Amniotic epithelial cell (primary cell): ENCODE measurements at places on chromosomes 7 and 10.

- DNase-seq = no peak
Measured at GRCh38 chr10:37865264-37865663, 7.9 kb upstream of the ZNF248 start.

- DNase-seq = no peak
Measured at GRCh38 chr7:39509436-39509835, 56.8 kb upstream of the YAE1 start.

DNA sequence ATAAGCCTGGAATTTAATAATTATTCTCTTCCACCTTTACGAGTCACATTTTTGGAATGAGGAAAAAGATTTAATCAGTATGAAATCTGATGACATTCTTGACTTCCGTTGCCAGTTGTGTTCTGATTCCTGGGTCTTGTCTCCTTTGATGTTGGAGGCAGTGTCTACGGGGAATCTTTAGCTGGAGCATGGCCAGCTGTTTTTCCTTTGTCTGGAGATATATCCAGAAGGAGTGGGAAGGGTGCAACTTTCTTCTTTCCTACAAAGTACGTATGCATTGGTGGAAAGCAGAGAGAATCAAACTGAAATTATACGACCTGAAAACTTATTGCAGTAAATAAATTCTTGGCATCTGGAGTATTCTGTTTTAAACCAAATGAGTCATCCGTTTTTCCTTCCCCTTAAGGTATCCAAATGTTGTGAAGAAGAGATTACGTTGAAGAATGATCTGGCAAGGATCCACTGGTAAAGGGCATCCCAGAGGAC, 6.9 kb upstream of the GNG11 start:
- peak; percentile 84 for DNase-seq

DNA sequence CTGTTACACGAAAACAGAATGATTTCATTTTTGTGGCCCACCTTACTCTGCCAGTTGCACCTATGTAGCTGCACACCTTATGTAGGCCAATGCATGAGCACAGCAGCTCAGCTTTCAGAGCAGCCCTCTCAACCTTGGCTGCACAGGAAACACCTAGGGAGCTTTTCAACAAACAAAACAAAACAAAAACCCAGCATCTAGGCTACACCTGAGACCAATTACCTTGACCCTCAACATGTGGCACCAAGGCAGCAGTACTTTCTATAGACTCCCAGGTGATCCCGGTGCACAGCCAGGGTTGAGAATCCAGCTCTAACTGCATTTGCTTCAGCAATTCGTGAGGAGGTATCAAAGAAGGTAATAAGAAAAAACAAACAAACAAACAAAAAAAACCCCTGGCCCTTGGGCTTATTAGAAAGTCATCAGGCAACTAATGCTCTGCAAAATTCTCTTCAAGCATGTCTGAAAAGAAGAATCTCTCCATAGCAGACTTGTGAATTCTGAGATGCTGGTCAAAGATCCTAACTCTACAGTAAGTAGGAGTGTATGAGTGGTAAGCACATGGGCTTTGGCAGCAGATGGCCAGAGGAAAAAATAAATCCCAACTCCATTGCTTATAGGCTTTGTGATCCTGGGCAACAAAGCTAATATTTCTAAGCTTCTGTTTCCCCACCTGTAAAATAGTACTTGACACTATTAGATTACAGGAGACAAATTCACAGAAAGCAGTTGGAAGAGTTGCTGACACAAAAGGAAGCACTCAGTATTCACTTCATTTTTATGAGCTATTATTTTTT, 113.4 kb upstream of the NOBOX start:
- DNase-seq = no peak

DNA sequence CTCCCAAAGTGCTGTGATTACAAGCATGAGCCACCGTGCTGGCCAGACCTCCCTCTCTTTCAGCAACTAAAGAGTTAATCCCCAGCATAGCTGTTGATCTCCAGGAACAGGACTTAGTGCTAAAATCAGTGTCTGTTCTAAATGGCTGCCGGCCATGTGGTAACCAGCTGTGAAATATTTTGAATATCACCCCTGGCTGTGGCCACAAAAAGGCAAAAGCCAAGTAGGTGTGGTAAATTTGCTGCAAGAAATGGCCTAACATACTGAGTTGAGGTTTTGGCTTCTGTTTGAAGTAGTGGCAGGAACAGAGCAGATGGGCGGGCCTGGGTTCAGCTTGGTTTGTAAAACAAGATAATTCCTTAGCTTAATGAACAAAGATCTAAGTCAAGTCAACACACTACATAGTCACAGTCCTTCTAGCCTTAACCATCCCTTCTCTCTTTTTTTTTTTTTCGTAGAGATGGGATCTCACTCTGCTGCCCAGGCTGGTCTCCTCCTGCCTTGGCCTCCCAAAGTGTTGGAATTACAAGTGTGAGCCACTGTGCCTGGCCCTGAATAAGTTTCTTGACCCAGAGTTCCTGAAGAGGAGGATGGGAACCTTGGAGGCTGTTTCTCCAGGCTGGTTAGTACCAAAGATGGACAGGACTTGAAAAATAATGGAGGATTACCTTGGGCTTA, 22.7 kb upstream of the AGFG2 start:
- DNase-seq = peak; percentile 95

DNA sequence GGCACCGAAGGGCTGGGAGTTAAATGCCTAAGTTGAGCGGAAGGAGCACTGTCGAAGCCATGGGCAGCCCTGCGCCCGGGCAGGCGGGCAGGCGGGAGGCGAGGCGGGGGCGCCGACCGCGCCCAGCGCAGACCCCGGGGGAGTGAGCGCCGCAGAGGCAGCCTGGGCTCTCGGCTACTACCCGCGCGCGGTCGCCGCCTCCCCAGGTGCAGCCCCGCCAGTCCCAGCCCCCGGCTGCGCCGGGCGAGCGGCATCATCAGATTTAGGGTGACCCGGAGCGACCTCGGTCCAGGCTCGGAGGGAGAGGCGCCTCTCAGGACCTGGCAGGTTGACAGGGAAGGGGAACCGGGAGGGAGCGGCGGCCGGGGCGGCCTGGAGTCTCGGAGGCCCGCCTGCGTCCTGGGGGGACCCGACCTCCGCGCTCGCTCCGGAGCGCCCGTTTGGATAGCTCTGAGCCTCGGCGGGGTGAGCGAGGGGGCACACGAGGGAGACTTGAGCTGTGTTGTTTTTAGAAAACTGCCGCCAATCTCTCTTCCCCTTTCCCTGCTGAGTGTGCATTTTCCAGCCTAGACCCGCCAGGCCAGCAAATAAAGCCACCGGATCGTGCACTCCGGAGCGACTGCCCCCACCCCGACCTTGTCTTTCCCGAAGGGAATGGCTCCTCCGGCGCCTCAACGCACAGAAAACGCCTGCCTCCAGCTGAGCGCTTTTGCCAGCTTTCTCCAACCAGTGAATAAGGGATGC, 2.3 kb upstream of the NRP1 start:
- DNase-seq = no peak
